Activated naive CD4-positive, alpha-beta T cell (primary cell): ENCODE measurements at places on chromosomes 13 and 19.

DNA sequence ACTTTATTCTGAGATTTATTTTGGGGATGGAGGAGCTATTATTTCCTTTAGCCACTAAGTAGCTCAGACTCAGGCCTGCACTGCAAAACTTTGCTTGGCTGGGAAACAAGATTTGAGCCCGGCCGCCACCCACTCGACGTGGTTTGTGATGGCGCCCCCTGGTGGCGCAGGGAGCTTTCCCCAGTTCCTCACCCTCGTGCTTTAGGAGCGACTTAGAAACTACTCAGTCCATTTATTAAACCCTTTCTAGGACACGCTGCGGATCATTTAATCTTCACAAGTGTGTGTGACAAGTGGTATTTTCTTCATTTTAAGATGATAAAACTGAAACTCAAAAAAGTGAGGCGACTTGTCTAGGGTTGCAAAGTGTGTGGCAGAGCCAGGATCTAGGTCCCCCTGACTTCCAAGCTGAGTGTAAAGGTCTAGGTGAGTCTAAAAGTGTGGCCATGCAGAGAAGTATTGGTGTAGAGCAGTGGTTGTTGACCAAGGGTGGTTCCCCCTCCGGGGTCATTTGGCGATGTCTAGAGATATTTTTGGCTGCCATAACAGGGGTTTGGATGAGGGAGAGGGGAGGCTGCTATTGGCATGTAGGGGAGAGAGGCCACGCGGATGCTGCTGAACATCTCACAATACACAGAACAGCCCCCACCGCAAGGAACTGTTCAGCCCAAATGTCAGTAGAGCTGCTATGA is 2.2 kb downstream of the CXCL17 start:
- peak; percentile 47 for DNase-seq

DNA sequence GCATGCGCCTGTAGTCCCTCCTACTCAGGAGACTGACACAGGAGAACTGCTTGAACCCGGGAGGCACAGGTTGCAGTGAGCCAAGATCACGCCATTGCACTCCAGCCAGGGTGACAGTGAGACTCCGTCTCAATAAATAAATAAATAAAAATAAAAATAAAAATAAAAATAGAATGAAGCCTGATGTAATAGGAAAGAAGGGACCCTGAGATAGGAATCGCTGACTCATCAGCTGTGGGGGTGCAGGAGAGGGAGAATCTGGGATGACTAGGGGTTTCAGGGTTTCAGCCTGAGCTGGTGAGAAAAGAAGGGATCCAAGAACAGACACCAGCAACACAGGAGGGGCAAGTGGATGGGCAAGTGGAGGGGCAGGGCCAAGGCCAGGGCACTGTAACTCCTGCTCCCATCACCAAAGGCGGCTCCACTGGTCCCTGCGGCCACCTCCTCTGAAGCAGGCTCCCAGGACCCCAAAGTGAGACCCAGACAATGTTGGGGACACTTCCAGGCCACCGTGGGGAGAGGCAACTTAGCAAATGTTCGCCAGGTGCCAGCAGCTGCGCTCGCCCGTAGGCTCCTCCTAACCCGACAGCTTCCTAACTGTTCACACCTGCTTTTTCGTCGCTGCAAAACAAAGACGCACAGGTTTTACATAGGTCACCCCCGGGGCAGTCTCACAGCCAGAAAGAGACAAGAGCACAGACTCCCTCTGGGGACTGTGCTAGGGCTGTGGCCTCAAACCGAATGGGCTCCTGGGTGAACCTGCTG is 1.2 kb downstream of the HAUS8 start:
- no peak for DNase-seq

DNA sequence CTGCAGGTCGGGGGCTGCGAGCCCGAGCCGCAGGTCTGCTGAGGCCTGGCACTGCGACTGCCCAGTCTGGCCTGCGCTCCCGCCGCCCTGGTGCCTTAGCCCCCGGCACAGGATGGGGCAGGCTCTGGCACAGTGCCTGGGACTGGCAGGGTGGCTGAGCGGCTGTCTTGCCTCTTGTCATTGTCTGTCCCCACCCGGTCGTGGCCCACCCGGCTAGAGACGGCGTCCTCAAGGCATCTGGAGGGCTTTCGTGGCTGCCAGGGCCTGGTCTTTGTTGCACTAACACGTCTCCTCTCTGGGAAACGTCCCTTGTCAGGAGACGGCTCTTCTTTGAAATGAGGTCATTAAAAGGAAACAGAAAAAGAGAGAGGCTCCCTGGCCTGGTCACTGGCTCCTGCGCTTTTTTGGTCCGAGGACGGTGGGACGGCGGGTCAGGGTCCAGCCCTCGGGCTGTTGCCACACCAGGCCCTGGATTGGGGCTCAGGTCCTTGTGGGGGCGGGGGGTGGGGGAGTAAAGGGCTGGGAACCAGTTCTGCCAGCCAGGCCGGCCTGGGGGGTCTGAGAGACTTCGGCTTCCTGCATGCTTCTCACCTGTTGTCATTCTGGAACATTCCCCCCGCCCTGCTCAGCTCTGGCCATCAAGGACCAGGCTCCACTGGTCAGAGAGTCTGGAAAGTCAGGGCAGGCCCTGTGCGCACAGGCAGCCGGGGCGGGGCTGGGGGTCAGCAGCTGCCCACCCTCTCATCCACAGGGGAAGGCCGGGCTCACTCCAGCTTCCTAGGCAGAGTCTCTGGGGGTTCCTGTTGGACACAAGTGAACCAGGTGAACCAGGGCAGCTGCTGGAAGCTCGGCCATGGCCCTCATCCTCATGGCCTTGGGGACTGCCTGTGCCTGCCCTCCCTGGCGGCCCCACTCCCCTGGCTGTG is 6.2 kb upstream of the ZNF554 start:
- DNase-seq: no peak

DNA sequence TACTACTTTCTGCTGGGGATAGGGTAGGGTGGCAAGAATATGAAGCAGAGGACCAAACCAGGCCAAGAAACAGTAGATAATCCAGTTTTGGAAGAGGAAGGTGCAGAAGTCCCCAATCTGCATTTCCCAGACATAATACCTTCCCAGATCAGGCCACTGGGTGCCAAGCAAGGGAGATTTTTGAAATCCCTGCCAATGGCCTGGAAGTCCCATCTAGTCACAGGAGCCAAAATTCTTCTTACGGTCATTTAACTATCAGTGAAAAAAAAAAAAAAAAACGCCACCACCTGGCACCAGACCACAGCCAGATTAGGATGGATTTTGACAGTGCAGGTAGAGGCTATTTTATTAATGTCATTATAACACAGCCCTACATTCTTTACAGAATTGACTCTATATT is 57.8 kb downstream of the ZC3H13 start:
- no peak for DNase-seq

GRCh38 chr19:2022289-2022688 is 6.8 kb upstream of the BTBD2 start:
- DNase-seq: no peak

GRCh38 chr19:14400951-14401431 is 18.1 kb downstream of the DDX39A start:
- DNase-seq: no peak

DNA sequence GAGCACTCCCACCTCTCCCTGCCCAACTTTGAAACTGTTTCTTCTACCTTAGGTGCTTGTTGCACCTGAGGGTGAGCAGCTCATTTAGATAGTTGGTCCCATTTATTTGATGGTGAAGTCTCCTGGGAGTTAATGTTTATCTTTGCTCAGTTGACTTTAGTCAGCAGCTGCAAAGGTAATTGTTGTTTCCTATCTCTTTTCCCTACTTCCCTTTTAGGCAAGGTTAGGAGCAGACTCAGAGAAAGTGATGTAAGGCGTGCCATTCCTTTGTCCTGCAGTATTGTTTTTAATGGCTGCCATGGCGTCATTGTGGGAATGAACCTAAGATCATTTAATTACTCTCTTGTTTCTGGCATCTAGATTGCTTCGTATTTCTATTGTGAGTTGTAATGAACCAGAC is 11.6 kb downstream of the AKAP11 start:
- no peak for DNase-seq

DNA sequence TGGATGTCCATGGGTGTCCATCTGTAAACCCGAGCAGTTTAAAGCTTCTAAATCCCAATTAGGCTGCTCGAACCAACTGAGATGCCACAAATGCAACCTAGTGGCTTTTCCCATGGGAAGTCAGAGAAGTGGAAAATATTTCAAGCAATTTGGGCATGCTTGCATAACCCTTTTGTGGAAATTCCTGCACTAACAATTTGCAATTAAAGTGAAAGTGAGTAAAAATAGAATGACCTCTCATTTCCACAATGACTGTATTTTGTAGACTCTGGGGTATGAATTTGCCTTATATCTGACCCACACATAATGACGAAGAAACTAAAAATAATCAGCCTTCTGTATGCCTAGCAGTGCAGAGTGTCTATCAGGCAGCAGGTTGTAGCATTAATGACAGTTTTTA is 91.8 kb upstream of the TSC22D1 start:
- no peak for DNase-seq

GRCh38 chr13:110380359-110381028 is 73.4 kb downstream of the COL4A2 start:
- no peak for DNase-seq

GRCh38 chr19:57421037-57421436 is 10.1 kb downstream of the ZNF17 start:
- DNase-seq: no peak

- no peak for DNase-seq
Observed at GRCh38 chr19:15318241-15318691, 14.1 kb downstream of the BRD4 start.

- DNase-seq: no peak
Observed at GRCh38 chr19:55660404-55660803, 5.6 kb downstream of the U2AF2 start.

DNA sequence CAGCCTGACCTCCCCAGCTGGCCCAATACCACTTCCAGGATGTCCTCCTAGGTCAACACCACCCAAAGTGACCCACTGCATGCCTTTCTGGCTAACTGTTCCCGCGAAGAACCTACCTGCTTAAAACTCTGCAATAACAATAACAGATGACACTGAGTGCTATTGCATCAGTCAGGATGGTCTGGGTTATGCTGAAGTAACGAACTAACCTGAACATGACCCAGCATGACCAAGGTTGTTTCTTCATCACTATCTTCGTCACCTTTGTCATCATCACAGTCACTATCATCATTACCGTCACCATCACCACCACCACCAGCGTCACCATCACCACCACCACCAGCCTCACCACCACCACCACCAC is 10.6 kb upstream of the FXYD3 start:
- DNase-seq: no peak

DNA sequence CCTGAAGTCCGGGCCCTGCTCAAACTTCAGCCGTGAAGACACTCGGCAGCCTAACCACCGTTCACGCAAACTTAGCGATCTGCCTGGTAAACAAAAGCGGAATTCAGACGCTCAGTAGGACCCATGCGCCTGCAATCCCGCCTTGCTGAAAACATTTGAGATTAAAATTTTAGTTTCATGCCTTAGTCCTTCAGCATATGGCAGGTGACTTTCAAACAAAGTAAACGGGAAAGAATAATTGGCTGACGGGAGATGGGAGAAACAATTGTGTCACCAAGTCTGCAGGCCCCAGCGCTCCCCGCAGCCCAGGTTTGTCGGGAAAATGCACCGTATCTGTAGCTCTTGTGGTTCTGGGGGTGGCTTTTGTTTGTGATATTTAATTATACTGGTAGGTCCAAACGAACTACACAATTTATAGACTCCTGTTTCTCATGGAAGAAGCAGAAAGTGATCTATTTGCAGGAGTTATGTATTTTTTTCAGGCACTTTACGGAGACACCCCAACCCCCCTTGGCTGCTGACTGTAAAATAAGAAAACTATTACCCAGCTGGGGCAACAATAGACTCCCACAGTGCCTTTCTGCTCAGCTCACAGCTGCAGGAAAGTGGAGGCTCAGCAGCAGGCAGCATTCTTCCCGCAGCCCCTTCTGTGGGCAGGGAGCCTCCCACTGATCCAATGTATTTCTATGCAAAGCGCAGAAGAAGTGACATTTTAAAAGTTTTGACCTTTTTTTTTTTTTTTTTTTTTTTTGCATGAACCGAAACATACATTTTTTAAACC is 94.8 kb downstream of the SOX1 start:
- DNase-seq: no peak

DNA sequence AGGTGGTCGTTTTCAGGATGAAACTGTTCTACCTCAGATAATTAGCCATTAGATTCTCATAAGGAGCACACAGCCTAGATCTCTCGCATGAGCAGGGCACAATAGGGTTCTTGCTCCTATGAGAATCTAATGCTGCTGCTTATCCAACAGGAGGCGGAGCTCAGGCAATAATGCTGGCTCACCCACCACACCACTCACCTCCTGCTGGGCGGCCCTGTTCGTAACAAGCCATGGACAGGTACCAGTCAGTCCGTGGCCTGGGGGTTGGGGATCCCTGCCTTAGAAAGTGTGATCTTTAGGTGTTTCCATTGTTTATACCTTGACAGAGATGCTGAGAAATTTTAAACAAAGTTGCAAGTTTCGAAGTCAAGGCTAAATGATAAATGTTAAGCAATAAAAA is 344.6 kb upstream of the HTR2A start:
- no peak for DNase-seq

GRCh38 chr19:47190167-47190727 is 40.8 kb downstream of the BBC3 start:
- DNase-seq: no peak

DNA sequence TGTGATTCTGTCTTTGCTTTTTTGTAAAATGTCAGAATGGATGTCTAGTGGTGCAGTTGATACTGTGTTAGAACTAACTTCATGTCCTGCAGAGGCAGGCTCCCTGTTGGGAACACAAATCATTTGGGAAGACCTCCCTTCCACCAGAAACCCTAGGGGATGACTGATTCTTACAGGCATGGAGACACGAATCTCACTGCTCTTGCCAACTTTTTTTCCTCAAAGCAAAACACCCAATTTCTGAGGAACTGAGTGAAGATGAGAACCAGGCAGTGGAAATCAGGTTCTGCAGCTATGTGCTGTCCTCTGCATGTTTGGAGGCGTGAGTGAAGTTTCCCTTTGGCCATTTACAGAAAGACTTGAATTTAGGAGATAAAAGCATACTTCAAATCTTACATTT is 87.5 kb upstream of the CSNK1A1L start:
- no peak for DNase-seq

- DNase-seq: no peak
Observed at GRCh38 chr19:3632739-3633558, 6.4 kb upstream of the CACTIN start.

GRCh38 chr13:51550151-51550550 is 34.1 kb upstream of the WDFY2 start:
- DNase-seq: no peak

GRCh38 chr13:83272652-83273240 is 609.5 kb downstream of the SLITRK1 start:
- DNase-seq: no peak

DNA sequence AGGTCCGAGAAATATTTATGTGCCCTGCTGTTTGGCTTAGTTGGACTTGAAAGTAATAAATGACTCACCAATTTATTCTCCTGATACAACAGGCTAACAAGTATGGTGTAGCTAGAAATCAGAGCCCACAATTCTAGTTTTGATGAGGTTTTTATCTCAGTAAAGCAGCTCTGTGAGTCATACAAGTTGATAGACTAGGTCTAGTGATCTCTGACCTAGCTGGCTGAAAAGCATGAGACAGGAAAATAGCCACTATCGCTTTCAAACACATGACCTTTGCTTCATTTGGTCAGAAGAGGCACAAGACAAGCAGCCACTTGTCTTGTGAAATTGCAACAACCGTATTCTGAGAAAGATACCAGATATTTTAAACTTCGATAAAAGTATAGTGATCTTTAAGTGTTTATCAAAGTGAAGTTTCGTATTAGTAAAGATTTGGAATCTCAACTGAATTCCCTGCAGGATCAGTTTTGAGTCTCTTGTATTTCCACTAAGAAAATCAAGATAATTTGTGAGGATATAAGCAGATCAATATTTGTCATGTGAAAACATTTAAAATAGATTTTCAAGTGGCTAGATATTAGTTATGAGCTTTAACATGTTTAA is 126.7 kb downstream of the MAB21L1 start:
- no peak for DNase-seq
